ENCODE measurements at places on chromosomes 16 and 17. TPM values are rescaled to one million over a fixed set of nuclear protein-coding genes. Genes with fewer than 3 reads are reported as not detected.
A peak's percentile ranks its signal among the peaks of the same experiment; 100 is the strongest.

The HSPB9 gene
- total RNA-seq: not detected

The LPCAT2 gene
- 28.5 TPM for total RNA-seq

The TGFB1I1 gene
- 136 TPM for total RNA-seq

The KRTAP4-9 gene
- not detected for total RNA-seq

- DNase-seq: no peak
Measured at GRCh38 chr17:5823219-5823618, 238.9 kb upstream of the NLRP1 start.

DNA sequence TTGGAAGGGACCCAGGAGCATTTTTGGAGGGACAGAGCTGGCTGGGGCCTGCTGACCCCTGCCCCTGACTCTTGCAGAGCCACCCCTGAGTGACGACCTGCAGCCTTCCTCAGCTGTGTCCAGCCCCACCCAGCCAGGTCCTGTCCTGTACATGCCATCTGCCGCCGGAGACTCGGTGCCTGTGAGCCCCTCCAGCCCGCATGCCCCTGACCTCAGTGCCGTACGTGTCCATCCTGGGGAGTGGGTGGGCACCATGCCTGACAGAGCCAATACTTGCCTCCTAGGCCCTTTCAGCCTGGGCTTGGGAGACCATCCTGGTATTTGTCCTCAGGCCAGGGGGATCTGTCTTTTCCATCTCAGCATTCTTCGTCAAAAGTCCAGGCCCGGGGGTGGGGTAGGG, 27.5 kb downstream of the UNC13D start:
- no peak for DNase-seq

DNA sequence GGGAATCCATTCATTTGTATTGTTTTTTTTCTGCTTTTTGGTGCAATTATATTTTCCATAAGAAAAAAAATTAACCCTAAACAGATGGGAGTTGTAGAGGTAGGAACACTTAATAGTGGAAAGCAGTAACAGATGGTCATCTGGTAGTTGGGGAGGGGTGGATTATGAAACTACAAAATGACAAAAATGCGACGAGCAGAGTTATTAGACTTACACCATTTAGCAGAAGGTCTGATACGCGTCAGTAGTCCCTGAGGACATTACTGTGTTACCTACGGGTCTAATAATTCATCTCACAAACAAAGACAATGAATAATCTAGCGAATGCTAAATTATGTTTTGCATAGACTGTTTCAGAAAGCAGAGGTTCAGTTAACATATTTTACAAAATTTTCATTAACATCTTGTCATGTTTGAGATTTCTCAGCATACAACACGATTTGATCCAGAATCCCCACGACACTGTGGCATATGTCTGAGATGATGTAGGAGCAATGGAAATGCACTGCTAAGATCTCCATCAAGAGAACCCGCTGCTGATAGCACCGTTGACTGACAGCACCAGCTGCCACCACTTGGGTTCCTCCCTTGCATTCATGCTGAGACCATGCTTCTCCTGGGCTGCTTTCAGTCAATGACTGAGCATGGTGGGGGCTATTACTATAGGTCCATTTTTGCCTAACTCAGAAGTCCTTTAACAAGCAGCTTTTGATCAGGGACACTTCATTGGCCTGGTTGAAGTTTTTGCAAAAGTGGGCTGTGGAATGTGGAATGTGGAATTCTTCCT, 182.2 kb upstream of the CPHXL start:
- no peak for DNase-seq

DNA sequence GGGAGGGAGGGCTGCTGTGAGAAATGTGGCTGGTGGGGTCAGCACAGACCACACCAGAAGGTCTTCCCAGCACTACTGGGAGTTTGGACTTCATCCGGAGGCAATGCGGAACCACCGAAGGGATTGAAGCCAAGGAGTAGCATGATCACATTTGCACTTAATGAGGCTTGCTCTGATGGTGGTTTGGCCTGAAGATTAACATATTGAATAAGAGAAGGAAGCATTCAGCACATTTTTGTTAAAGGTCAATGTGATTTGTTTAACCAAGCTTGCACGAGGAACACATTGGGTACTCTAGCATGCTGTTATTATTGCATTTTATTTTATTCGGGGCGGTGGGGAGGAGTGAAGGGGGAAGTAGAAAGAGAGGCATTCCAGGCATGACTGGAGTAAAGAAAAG, 378.6 kb downstream of the UTP18 start:
- DNase-seq: no peak

- DNase-seq: peak; percentile 90
Measured at GRCh38 chr17:17445925-17446665, 30.7 kb upstream of the MED9 start.

- DNase-seq: no peak
Measured at GRCh38 chr16:85912211-85912974, 13.4 kb downstream of the IRF8 start.

DNA sequence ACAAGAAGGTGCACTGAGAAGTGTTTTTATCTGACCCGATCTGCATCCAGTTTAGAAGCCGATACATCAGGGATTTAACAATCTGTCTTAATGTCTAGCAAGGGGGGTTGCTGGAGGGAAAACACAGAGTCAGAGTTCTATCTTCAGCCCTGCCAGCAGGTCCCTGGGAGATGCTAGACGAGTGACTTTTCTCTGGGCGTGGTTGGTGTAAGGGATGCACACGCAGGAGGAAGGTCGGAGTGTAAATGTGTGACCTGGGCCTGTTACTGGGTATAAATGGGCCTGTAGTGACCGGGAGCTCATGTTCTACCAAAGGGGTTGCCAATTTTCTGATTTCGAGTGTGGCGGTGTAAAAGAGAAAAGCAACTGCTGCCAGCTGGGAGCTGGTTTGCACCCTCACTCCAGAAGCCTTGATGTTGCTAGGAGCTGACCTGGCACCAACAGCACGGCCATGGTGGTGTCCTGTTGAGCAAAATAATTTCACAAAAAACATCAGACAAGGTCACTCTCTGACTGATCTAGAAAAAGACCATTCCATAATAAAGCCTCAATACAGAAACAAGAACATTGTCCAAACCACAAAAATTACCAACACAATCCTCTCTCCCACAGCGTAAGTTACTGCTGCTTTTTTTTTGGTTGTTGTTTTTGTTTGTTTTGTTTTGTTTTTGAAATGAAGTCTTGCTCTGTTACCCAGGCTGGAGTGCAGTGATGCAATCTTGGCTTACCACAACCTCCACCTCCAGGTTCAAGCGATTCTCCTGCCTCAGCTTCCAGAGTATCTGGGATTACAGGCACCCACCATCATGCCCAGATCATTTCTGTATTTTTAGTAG, 1.3 kb upstream of the KCTD13 start:
- no peak for DNase-seq

- DNase-seq: no peak
Measured at GRCh38 chr16:56266641-56267607, 75.6 kb downstream of the GNAO1 start.

DNA sequence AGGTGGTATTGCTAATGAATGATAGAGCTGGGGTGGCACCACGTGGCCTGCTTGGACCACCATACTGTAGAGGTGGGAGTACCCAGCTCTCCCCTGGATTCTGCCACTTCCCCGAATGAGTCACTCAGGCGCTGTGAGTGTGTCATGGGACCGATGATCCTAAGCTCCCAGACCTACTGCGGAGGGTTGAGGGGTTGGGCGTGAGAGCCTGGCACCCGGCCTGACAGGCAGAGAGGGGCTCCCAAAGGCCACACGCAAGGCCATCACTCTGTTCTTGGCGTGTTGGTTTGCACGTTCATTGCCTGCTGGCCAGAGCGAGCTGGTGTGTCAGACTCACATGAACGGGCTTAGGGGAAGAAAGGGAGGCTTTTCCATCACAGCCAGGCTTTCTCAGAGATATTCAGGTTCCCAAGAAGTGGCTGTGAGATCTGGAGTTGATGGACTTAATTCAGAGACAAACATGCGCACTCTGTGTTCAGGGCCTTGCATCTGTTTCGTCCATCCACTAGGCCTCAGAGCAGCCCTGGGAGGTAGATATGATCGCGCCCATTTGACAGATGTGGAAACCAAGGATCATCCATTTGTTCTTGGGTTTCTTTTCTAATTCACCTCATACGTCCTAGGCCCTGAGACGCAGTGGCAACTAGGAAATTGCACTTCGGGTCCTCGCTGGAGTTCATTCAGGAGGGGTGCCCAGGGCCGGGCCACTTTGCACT, 41.4 kb downstream of the CMIP start:
- DNase-seq: no peak
